ENCODE measurements at places on chromosomes 7 and 10.

DNA sequence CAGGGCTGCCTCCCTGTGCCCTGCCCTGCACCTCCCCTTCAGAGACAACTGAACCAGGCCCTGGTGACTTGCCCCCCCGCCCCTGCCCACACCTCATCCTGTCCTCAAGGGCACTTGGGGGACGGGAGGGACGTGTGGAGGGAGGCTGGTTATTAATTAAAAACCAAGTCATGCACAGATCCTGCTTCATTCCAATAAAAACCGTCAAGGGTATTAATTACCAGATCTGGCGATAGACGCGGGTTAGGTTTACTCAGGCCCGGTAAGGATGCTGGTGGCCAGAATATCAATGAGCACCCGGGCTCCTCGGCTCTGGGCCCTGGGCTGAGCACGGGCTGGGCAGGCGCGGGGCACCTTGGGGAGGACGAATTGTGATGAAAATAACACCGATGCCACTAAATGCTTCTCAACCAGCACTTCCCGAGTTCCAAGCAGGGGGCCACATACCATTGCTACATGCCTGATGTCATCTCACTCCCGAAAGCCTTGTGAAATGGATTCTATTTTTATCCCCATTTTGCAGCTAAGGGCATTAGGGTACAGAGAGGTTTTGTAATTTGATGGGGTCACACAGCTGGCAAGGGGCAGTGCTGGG lies 24.5 kb upstream of the GTF2IRD1 start:
- DNase-seq: no peak

- DNase-seq: no peak
These were observed 53.0 kb downstream of the SNX13 start for GRCh38 chr7:17887286-17887685.

DNA sequence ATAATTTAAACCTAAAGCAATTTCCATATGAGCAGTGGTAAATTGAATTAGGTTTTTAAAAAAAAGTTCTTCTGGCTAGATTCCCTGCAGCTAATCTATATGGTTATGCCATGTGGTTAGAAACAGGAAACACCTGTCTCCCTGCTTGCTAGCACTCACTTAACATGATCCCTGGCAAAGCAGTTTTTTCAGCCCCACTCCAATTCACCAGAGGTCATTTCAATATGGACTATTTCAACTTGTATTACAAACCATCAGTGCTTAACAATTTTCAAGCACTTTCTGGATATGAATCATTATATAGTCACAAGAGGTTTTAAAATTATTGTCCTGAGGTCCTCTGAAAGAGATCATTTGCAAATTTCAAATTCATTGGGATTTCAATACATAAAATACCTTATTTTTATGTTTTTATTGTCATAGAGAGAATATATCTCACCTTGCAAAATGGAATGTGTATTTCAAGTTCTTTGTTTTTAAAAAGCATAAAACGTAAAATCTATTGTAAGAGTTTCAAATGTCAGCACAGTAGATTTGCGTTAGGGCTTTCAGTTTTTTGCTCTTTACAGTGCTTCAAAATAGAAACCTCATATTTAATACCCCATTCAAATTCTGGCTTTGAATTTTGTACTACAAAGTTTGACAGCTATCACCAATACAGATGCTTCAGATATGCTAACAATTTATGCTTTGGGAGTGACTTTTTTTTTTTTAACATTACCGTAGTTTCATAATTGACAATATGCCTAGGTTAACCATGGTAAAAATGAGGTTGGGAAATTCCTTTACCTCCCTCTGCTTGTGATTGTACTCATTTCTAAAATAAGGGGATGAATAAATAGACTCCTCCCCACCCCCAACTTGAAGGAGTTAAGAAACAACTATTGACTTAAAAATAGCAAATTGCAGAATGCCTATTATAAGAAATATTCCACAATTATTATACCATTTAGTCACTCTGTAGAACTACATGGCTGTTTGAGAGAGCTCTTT lies 117.5 kb upstream of the HGF start:
- no peak for DNase-seq

DNA sequence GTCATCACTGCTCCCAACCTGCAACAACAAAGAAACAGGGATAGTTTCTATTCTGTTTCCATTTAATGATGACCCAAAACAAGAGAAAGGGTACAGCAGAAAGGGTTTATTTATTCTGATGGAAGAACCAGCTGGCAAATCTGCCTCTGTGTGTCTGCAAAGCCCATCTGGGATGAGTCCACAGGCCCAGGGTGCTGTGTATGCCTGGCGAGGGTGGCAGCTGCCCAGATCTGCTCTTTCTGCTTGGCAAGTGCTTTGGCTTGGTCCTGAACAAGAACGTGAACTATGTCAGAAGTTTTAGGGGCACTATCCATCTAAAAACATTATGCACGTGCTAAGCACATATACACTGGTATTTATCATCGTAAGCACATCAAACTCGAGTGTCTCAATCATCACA lies 333.8 kb downstream of the CXCL12 start:
- no peak for DNase-seq

GRCh38 chr10:126111516-126111915 lies 215.2 kb downstream of the FANK1 start:
- DNase-seq: no peak

DNA sequence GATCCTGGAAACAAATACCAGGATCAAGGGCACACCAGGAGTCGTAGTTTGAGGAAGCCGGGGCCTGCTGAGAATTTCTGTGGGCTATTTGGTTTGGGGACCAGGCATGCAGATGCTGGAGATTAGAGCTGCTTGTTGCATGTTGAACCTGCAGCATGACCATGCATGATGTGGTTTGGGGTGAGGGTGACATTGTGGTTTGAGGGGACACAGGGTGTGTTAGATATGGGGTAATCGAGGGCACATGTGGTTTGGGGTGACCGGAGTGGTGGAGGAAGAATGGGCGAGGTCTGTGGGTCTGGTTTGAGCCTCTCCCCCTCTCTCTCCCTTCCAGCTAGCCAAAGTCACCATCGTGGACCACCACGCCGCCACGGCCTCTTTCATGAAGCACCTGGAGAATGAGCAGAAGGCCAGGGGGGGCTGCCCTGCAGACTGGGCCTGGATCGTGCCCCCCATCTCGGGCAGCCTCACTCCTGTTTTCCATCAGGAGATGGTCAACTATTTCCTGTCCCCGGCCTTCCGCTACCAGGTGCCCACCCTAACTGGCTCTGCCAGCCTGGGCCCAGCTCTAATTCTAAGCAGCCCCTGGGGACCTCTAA lies 10.2 kb downstream of the NOS3 start:
- no peak for DNase-seq

DNA sequence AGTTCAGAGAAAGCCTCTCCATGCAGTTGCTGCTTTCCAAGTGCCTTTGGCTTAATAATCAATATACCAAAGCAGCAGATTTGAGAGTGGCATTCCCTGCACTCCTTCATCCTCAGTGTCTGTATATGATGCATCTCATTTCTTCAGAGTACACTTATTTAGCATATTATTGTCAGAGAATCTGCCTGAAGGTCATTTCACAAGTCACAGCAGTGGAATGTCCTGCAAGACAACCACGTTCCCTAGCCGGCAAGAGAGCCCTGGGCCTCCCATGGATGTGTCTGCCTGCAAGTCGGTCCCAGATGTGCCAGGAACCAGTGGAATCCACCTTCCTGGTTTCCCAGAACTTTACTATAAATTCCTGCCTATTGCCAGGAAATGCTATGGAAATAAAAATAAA lies 289.4 kb upstream of the IGFBP3 start:
- no peak for DNase-seq

DNA sequence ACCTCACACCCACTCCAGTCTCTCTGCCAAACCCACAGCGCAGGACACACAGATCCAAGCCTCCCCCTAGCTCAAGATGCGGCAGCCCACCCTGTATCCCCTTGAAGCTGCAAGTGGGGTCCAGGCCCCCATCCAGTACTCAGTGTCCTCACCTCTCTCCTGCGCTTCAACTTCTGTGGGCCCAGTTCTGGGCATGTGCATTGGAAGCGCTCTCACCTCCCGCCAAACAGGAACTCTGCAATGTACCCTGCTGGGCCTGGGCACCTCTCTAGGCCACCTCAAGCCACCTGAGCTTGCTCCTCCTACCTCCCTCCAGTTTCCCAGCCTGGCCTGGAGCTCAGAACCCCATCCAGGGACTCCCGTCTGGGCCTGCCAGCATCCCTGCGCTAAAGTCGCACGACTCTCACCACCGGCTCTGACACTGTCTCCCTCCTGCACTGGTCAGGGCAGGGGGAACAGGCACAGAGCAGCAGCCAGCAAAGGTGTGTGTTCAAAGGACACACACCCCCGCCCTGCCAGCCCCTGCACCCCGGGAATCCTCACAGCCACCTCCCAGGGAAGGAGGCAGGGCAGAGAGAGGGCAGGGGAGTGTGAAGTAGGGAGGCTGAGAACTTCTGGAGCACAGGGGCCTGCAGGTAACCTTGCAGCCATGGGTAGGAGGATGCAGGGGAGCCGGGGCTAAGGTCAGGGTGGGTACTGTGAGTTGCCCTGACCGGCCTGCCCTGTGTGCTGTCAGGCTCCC lies 51.7 kb upstream of the MSMB start:
- DNase-seq: no peak

GRCh38 chr10:90947030-90947960 lies 26.4 kb upstream of the ANKRD1 start:
- no peak for DNase-seq

GRCh38 chr7:94059746-94060145 lies 55.6 kb upstream of the BET1 start:
- no peak for DNase-seq

- peak; percentile 56 for DNase-seq
These were observed 10.3 kb downstream of the SUMF2 start for GRCh38 chr7:56074371-56074791.

DNA sequence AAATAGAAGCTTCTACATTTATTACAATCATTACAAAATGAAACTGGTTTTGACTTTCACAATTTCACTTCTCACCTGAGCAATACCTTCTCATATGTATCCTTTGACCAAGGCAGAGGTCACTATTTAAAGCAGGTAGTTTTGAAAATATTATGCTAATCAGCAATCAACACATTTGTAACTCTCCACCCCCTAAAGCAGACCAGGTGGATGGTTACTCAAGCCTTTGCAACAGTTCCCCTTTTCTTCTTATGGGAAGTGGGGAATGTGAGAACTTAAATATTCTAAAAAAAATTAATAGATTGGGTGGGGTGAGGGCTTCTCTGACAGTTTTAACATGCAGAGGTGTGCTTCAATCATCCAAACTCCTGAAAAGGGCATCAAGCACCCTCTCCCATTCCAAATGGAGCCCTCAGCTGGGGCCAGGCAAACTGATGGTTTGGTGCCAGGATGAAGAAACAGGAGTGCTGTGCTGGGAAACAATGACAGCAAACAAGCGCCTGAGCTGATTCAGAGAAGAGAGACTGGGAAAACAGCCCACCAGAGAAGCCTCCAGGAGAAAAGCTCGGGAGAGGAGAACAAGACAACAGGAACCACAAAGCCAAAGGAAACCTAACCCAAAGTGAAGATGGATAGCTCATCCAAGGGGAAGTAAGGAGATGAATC lies 17.1 kb downstream of the RAPGEF5 start:
- DNase-seq: no peak

- no peak for DNase-seq
These were observed 62.9 kb downstream of the CCSER2 start for GRCh38 chr10:84391326-84391725.

- no peak for DNase-seq
These were observed 149.2 kb downstream of the SH2D4B start for GRCh38 chr10:80686734-80687475.

- no peak for DNase-seq
These were observed 4.8 kb downstream of the FRAT2 start for GRCh38 chr10:97329766-97330165.

- no peak for DNase-seq
These were observed 954.9 kb downstream of the CNTNAP2 start for GRCh38 chr7:147071536-147071935.

GRCh38 chr7:151684408-151685175 lies 164.9 kb upstream of the RHEB start:
- no peak for DNase-seq

- peak; percentile 71 for DNase-seq
These were observed 116.8 kb downstream of the ABLIM1 start for GRCh38 chr10:114541081-114541796.

GRCh38 chr7:85719981-85720953 lies 533.4 kb upstream of the SEMA3D start:
- no peak for DNase-seq

- DNase-seq: no peak
These were observed 56.7 kb downstream of the MTPN start for GRCh38 chr7:135920478-135920877.

DNA sequence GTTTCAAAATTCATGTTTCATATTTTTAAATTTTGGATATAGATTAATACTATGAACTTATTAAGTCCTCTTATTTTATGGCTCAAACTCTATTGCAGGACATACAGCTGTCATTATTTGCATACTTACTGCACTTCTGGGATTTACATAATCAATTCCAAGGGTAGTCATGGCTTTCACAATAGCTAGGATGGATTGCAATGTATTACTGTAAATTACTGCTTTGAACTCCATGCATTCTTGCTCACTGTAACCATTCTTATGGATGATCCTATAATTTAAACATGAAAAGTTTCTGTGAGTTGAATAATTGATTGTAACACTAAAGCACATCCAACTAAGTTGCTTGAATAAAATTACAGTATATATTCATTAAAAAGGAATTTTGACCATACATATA lies 23.5 kb downstream of the GNAT3 start:
- no peak for DNase-seq

DNA sequence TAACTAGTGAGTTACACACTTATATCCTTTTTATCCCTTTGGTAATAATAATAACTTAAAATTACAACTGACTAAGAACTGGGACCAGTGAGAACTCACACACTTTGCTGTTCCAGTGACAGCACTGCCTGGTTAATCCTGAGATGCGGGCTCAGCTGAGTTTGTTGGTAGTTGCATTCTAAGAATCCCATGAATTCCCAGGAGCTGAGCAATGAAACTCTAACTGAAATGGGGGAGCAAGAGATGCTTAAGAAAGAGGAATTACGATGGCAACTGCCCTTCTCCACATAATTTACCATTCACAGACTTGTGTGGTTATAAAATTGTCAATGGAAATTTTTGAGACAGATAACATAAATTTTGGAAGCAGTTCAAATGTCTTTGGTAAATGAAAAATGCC lies 659.4 kb downstream of the MAGI2 start:
- DNase-seq: no peak

DNA sequence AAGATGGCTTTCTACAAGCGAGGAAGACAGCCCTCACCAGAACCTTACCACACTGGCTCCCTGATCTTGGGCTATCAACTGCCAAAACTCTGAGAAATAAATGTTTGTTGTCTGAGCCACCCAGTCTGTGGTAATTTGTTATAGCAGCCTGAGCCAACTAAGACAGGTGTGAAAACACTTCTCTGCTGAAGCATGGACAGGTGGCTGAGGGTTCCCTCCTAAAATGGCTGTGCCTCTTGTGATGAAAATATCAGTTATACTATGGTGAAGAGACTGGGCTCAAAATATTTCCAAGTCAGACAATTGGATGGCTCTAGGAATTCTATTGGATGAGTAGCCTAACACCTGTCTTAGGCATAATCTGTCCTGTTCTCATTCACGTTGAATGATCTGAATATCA lies 78.1 kb downstream of the CDK1 start:
- no peak for DNase-seq

- DNase-seq: peak; percentile 41
These were observed 1.3 kb downstream of the CYTH3 start for GRCh38 chr7:6271060-6271658.
